ENCODE measurements at places on chromosomes 7 and 10.

GRCh38 chr7:77306231-77307067 is 106.8 kb upstream of the FGL2 start:
- no peak for DNase-seq

- DNase-seq: no peak
These were observed 83.7 kb upstream of the DUSP5 start for GRCh38 chr10:110413903-110414547.

- no peak for DNase-seq
These were observed 166.2 kb upstream of the CACNA2D1 start for GRCh38 chr7:82609746-82610145.

GRCh38 chr10:107701943-107702342 is 537.4 kb upstream of the SORCS1 start:
- DNase-seq: no peak

DNA sequence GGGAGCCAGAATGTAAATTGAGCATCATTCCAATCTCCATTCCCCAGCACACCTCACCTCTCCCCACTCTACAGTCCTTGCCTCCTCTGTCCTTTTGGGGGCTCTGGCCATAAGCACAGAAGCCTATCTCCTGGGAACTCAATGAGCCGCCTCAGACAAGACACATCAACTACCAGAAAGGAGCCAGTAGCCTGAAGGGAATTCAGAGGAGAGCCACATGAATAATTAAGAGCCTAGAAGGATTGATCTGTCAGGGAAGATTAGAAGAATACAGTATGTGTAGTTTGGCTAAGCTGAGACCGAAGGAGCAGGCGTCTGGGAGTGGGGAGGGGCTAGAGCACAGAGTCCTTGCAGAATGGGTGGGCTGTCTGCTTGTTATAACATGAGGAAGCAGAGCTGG is 31.2 kb downstream of the FRMD4A start:
- DNase-seq: no peak

DNA sequence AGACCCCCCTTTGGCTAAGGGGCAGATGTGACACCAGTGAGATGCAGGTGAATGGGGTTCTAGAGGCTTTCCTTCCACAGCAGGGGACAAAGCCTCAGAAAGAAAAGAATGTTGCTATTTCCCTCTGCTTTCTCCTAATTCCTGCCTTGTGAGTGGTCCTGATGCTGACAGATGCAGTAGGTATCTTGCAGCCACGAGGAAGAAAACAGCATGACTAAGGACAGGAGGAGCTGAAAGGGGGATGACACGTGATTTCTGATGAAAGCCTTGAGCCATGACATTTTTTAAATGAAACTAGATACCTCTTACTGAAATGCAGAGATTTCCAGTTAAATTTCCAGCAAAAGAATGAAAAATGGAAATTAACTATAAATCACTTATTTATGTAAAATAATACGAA is 92.4 kb downstream of the C1GALT1 start:
- peak; percentile 14 for DNase-seq

DNA sequence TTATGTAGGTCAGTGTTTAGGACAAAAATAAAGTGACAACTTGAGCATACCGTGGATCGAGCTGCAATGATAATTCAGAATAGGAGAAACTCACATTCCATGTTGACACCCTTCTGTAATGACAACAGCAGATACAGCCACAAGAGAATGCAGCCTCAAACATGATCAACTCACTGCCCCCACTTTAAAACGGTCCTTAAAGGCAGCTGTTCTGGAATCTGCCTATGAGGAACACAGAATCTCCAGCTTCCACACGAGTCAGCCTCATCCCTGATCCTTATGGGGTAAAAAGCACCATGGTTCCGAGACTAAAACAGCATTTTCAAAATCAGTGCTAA is 32.5 kb upstream of the DAGLB start:
- no peak for DNase-seq

GRCh38 chr10:31296754-31297153 is 22.3 kb upstream of the ZEB1 start:
- DNase-seq: no peak

- DNase-seq: no peak
These were observed 3.1 kb upstream of the DRGX start for GRCh38 chr10:49398986-49399385.

DNA sequence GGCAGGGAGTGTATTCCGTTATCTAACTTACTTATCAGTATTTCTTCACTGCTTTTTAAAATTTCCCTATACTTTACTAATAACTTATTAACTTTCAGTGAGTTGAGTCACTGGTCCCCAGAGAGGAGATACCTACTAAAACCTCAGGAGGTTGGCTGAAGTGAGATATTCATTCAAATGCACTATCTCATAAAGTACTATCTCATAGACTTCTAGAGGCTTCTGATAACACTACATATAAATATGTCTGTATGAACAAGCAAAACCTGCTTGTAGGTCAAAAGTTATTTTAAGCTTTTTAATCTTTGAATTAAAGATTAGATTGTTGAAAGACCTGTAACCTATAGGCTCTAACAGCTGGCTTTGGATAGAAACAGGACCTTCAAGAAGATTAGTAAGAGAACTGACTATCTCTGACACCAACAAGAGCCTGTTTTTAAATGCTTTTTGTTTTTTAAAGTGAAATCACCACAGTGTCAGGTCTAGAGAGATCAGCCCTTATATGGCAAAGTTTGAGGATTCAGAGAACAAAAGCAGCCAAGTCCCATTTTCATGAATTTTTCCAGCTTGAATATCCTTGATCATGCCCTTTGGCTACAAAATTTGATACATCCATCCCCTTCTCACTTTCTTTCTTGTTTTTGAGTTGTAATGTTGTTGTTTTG is 242.2 kb downstream of the ARL4A start:
- no peak for DNase-seq

GRCh38 chr10:99859585-99859984 is 77.1 kb downstream of the ABCC2 start:
- no peak for DNase-seq

- no peak for DNase-seq
These were observed 523.5 kb downstream of the PARD3 start for GRCh38 chr10:34291466-34292193.

- DNase-seq: no peak
These were observed 211.2 kb downstream of the JAZF1 start for GRCh38 chr7:27969346-27969745.

DNA sequence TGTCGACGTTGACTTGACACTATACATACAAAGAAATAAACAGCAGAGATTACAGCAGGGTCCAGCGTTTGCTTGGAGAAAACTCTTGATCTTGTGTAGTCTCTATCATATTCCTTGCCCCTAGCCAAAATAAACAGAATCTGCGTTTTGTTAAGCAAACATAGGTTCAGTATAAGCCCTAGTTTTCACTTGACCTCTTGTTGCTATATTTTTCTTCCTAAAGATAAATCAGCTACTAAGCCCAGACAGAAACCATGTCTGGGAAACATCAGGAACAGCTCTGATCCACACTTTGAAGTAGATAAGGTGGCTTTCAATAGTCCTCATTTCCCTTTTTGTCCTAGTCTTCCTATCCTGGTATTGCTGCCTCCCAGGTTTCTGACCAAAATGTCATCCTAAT is 328.2 kb upstream of the MAGI2 start:
- DNase-seq: no peak

DNA sequence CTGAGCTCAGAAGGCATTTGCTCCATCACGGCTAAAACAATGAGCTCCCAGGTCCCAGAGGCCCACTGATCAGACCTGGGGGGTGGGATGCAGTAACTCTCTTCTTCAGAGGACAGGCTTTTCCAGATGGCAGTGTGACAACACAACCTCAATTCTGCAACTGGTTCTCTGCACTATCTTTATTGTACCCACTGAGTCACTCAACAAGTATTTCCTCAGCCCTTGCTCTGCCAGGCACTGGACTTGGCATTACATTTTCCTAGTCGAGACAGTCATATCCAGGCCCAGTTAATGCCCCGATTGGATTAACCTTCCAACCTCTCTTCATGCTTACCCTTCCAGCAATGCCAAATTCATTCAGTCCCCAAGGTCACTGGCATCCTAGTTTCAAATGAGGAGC is 72.6 kb downstream of the JAZF1 start:
- peak; percentile 38 for DNase-seq

GRCh38 chr7:31271641-31272405 is 68.7 kb downstream of the NEUROD6 start:
- DNase-seq: no peak

GRCh38 chr10:1289591-1289990 is 233.4 kb downstream of the WDR37 start:
- DNase-seq: peak; percentile 75

GRCh38 chr10:79311581-79312407 is 35.5 kb upstream of the PPIF start:
- no peak for DNase-seq

DNA sequence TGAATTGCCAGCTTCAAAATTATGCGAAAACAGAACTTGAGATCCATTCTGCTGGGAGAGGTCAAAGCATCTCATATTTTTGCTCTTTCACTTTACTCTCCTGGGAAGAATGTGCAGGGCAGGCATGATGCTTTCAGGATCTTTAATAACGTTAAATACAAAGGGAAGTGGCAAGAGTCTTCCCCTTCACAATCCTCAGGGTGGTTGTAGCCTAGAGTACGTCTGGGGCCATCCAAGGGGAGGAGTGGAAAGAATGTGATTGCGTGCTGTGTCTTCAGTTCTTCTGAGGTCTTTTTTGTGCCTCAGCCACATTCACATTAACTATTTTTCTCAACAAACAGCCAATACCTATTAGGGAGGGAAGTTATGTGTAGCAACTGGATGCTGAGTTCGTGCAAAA is 207.3 kb downstream of the HGF start:
- DNase-seq: no peak

GRCh38 chr7:65287023-65287422 is 86.6 kb upstream of the ZNF92 start:
- no peak for DNase-seq

DNA sequence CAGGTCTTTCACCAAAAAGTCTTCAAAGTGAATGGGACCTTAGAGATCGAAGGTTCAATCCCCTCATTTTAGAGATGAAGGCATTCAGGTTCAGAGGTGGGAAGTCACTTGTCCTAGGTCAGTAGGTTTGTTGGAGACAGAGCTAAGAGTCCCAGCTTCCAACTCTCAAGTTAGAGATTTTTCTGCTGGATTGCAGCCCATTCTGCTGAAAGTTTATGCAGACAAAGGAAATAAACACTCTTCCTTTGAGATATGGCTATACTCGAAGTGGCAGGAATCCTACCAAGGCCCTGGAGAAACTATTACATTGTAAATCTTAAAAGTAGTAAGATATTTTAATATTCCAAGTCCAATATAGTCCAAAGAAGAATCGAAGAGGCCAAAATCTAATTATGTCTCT is 64.4 kb downstream of the LYZL1 start:
- DNase-seq: no peak

DNA sequence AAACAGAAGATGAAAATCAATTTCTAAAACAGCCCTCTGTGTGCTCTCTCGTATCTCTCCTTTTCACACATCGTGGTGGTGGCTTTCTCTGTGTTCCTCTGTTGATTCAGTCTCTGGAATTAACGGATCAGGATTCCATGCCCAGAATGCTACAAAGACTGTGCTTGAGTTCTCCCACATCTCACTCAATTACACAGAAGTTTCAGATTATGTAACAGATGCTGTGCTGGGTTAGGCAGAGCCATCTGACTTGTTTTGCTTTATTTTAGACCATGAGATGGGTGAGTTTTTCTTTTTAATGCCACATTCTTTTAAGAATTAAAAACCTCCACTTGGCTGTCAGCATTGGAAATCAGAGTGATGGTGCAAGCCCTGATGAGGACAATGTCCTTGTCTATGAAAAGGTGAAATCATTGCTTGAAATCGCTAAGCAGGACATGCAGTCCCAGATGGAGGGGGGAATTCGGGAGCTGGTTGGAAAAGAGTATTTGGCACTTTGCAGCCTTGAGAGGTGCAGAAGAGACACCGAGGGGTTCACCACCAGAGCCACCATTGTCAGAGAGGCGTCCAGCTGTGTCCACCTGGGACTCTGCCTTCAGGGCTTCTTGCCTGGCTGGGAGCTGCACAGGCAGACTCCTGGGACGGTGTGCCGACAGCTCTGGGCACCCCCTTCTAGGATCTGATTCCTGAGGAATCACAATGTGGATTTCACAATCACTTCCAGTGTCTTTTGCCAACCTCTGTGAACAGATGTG is 80.4 kb downstream of the EGFR start:
- DNase-seq: no peak

DNA sequence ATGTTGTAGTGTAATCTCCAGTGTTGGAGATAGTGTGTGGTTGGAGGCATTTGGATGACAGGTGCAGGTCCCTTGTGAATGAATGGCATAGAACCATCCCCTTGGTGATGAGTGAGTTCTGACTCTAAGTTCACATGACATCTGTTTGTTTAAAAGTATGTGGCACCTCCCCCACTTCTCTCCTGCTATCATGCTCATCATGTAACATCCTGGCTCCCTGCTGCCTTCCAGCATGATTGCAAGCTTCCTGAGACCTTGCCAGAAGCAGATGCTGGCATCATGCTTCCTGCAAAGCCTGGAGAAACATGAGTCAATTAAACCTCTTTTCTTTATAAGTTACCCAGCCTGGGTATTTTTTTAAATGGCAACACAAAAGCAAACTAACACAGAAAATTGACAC is 499.0 kb upstream of the SEMA3D start:
- no peak for DNase-seq

DNA sequence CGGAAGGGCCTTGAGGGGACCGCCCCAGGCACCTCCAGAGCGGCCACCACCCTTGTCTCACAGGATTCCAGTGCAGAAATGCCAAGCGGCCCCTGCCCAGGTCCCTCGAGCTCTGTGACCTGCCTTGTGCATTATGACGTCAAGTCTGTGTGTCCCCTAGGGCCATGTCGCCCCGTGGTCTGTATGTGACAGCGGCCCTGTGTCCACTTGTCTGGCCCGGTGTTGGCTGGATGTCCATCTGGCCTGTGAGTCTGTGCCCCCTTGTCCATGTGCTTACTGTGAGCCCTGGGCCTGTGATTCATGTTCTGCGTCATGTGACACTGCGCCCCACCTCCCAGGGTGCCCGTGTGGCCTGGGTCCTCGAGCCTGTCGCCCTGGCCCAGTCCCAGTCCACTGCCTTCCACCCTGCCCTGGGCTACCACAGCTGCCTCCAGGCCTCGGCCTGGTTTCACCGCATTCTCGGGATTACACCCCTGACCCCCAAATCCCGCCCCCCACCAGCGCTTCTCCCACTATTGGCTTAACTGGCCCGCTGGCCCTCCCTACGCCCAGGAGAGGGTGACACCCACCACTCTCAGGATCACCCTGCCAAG is 66.6 kb upstream of the ZNF722 start:
- no peak for DNase-seq

- DNase-seq: no peak
These were observed 123.0 kb upstream of the SEC61G start for GRCh38 chr7:54881816-54882520.

DNA sequence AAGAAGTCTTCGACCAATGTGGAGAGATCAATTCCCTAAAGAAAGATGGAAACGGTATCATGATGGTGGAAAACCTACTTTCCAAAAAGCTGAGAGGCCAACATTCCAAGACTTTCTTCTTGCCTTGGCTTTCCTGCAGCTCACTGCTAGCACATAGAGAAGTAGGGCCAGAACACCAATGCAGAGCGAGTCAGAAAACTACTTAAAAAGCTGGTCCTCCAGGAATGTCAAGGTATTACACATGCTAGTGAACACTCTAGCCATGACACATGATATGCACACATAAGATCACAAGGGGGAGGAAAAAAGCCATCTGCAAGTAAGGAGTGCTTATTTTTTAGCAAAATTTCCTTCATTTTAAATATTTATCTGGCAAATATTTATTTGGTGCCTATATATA is 22.7 kb downstream of the GPAM start:
- no peak for DNase-seq

All from RWPE1 (cell line).